Kidney (tissue), 22 donors: ENCODE measurements at places on chromosomes 2 and 18.

DNA sequence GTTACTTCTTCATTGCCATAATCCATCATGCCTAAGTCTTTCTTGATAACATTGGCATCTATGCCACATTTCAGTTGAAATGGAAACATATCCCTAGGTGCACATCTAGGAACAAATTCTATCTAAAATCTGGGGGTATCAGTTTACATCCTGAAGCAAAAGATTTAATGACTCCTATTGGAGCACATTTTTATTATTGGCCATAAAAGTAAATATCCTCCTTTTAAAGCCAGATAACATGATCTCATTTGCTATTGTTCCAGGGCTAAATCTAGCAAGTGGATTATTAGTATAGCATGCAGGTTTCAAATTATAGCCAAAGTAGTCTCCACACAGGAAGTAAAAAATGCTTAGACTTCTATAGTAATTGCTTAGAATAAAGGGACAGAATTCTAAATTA lies 193.2 kb downstream of the CDH2 start:
- H3K4me3 ChIP-seq: no peak overlapping the region
- no peak overlapping the region for H3K27ac ChIP-seq
- H3K27me3 ChIP-seq: no peaks in the 10 kb centered on the region

- no peaks in the 10 kb centered on the region for H3K4me1 ChIP-seq
- no peak for DNase-seq
- no peaks in the 10 kb centered on the region for H3K27me3 ChIP-seq
- H3K36me3 ChIP-seq: no peaks in the 10 kb centered on the region
- H3K27ac ChIP-seq: no peak overlapping the region
- no peak overlapping the region for H3K4me3 ChIP-seq
These were observed 88.9 kb upstream of the SERPINE2 start for GRCh38 chr2:224127871-224128501.

DNA sequence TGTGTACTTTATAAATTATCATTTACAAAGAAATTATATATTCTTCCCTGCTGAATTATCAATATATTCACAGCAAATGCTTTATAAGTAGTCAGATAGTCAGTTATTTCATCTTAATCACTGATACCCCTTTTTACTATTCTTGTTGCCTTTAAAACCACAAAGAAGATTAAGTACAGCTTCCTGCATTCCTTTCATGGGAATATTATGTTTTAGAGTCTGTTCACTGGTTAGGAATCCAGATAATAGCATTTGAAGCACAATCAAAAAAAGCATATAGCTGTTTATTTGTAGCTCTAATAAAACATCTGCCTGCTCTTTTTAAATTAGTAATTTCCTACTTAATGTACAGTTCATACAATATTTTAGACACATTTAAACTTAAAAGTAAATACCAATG lies 508.9 kb downstream of the FBXO15 start:
- no peaks in the 10 kb centered on the region for H3K36me3 ChIP-seq
- no peaks in the 10 kb centered on the region for H3K4me1 ChIP-seq
- H3K4me3 ChIP-seq: no peak overlapping the region
- DNase-seq: no peak

DNA sequence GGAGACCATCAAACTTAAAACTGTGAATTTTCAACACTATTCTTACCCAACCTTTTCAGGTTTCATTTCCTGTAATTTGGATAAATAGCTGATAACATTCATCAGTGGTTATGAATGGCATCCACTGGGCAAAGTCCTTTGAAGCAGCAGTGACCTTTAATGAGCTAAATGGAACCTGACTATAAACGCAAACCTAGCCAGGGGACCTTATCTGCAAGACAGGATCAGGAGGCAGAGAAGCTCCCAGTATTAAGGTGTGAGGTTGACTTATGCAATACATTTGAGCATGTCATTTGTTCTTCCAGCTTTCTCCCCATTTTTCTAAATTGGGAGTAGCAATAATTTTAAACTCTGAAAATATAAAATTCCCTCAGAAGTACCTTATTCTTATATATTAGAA lies 38.4 kb downstream of the CREG2 start:
- DNase-seq: no peak
- no peaks in the 10 kb centered on the region for H3K36me3 ChIP-seq

GRCh38 chr2:142308744-142309143 lies 177.9 kb upstream of the LRP1B start:
- H3K27ac ChIP-seq: no peak overlapping the region
- no peaks in the 10 kb centered on the region for H3K4me1 ChIP-seq
- H3K36me3 ChIP-seq: no peaks in the 10 kb centered on the region

- no peaks in the 10 kb centered on the region for H3K36me3 ChIP-seq
- no peaks in the 10 kb centered on the region for H3K27me3 ChIP-seq
- peak; percentile 73 for DNase-seq
These were observed 137.4 kb downstream of the CALCRL start for GRCh38 chr2:187310701-187311100.
